ENCODE measurements at places on chromosomes 16 and 17.

DNA sequence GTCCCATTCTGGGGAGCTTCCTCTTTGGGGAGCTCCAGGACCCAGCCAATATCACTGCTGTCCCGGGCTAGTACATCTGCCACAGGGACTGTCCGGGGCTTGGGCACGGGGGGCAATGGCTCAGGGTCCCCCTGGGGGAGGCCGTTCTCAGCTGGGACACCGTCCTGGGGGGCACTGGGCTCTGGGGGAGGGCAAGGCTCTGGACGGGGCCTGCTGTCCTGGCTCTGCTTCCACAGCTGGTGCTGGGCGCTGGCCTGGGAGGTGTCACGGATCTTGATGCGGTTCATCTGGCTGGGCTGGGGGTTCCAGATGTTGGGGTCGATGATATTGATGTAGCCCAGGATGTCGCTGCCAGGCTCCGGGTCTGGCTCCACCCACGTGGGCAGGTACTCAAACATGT, 26.1 kb downstream of the SLC5A10 start:
- DNase-seq, result no peak

GRCh38 chr16:66120656-66121055, 245.8 kb upstream of the CDH5 start:
- no peak for DNase-seq

DNA sequence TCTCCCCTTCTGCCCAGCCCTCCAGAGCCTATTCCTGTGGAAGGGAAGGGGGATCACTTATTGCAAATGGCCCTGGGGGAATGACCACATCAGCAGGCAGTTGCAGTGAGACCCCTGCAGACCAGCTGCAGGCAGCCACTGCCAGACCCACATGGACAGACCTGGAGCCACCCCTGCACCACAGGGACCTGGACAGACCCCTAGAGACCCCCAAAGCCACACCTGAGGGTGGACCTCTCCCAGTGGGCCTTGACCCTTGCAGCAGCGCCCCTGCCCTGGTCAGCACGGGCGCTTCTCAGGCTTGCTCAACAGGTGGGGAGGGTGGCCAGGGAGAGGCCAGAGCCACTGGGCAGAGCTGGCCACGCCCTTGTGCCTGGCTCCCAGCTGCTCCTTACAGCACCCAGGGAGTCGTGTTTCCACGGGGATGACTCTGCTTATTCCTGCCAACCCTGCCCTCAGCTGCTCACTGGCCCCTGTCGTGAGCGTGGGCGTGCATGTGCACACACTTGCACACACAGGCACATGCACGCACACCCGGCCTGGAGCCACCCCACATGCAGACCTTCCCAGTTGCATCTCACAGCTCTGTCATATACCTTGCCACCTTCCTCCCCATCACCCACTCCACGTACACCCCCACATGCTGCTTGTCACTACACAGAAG, 1.3 kb upstream of the SCN4A start:
- peak; percentile 18 for DNase-seq

GRCh38 chr17:62808576-62808970, 459 bp upstream of the MARCHF10 start:
- no peak for DNase-seq

GRCh38 chr17:28959471-28959871, 8.2 kb upstream of the PHF12 start:
- DNase-seq, result no peak

- DNase-seq, result peak; percentile 72
These were observed 36.6 kb upstream of the IL21R start for GRCh38 chr16:27365142-27366089.

DNA sequence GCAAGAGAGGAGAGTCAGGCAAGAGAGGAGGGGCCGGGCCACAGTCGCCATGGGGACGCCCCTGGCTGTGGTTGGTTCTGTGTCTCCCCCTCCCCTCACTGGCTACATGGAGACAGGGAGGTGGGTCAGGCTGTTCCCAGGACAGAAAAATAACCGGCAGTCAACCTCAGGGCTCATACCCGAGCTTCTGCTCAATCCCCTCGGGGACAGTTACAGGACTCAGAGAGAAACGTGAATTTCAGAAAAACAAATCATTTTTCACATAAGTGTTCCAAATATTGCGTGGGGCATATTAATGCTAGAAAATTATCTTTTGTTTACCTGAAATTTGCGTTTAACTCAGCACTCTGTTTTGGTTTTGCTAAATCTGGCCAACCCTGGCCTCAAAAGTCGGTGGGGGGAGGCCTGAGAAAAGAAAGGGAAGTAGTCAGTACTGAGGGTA, 22.2 kb upstream of the CPSF4L start:
- DNase-seq, result no peak

GRCh38 chr17:31140111-31140510, 45.3 kb downstream of the NF1 start:
- no peak for DNase-seq

GRCh38 chr17:39916918-39917317, 1.5 kb downstream of the GSDMB start:
- no peak for DNase-seq

GRCh38 chr16:9327253-9327652, 235.8 kb downstream of the HAPSTR1 start:
- no peak for DNase-seq

DNA sequence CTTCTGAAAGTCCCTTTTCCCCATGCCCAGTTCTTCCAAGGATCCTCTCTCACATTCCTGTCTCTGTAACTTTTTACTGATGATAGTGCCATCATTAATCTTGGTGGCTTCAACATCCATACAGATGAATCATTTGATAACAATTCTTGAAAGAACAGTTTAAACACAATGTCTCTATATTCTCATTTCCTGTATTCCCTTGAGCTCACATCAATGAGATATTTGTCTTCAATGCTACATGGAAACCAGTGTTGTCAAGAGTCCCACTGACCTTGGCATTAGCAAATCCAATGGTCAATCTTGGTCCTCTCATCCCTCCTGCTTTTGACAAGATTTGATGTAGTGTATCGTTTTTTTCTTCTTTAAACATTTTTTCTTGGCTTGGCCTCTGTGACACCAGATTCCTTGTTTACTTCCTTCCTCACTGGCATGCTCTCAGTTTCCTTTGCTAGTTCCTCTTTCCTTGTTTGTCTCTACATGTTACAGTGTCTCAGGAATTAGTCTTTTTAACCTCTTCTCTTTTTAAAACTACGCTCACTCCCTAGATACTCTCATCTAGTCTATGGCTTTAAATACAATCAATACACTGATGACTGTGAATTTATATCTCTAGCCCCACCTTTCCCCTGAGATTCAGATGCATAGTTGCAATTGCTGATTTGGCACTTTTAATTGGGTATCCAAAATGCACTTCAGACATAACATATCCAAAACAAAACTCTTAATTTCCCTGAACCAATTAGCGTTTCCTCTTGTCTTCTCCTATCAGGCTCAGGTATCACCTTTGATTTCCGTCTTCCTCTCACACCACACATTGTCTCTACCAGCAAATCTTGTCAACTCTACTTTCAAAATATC, 134.0 kb downstream of the MYO1D start:
- peak; percentile 6 for DNase-seq

DNA sequence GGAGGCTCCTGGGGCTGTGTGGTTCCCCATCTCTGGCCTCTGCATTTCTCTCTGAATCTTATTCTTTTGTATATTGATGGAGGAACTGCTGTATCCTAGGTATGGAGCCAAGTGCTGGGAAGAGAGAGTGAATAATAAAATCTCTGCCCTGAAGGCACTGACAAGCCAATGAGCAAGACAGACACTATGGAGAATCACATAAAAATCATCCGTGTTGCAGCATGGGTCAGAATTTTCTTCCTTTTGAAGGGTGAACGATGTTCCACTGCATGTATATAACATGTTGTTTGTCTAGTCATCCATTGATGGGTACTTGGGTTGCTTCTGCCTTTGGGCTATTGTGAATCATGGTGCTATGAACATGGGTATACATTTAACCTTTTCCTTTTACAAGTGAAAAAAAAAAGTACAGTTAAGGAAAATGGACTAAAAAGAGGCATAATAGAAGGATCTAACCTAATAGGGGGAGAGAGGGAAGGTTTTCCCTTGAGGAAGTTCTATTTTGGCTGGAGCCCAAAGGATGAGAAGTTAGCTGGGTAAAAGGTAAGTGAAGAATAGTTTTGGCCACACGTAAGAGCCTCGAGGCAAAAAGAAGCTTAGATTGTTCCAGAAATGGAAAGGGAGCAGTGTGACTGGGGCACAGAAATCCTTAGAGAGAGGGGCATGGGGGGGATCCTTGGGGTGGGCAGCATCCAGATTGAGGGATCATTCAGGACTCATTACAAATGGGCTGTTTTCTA, 32.3 kb upstream of the GNA13 start:
- peak; percentile 60 for DNase-seq
